ENCODE measurements at places on chromosomes 12 and 14.

- no peak for DNase-seq
Observed at GRCh38 chr14:90513161-90514014, 116.6 kb downstream of the CALM1 start.

GRCh38 chr14:80987235-80988032, 32.0 kb downstream of the TSHR start:
- DNase-seq = peak; percentile 50

DNA sequence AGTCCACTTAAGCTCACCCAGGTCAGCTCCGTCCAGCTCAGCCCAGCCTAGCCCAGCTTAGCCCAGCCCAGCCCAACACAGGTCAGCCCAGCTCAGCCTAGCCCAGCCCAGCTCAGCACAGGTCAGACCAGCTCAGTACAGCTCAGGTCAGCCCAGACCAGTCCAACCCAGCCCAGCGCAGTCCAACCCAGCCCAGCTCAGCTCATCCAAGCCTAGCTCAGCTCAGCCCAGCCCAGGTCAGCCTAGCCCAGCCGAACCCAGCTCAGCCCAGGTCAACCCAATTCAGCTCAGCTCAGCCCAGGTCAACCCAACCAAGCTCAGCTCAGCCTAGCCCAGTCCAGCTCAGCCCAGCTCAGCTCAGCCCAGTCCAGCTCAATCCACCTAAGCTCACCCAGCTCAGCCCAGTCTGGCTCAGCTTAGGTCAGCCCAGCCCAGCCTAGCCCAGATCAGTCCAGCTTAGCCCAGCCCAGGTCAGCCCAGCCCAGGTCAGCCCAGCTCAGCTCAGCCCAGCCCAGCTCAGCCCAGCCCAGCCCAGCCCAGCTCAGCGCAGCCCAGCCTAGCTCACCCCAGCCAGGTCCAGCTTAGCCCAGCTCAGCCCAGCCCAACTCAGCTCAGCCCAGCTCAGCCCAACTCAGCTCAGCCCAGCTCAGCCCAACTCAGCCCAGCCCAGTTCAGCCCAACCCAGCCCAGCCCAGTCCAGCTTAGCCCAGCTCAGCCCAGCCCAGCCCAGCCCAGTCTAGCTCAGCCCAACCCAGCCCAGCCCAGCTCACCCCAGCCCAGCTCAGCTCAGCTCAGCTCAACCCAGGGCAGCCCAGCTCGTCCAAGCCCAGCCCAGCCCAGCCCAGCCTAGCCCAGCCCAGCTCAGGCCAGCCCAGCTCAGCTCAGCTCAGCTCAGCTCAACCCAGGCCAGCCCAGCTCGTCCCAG, 184.0 kb downstream of the TMEM121 start:
- peak; percentile 8 for DNase-seq

GRCh38 chr12:71578694-71579258, 84.9 kb downstream of the ZFC3H1 start:
- no peak for DNase-seq

GRCh38 chr12:71846322-71846940, 6.9 kb downstream of the TBC1D15 start:
- no peak for DNase-seq

GRCh38 chr12:121789233-121789781, 4.2 kb downstream of the RHOF start:
- DNase-seq = no peak

GRCh38 chr12:11746024-11746771, 96.7 kb downstream of the ETV6 start:
- DNase-seq = no peak

GRCh38 chr14:36505892-36506731, 13.9 kb downstream of the NKX2-1 start:
- no peak for DNase-seq

DNA sequence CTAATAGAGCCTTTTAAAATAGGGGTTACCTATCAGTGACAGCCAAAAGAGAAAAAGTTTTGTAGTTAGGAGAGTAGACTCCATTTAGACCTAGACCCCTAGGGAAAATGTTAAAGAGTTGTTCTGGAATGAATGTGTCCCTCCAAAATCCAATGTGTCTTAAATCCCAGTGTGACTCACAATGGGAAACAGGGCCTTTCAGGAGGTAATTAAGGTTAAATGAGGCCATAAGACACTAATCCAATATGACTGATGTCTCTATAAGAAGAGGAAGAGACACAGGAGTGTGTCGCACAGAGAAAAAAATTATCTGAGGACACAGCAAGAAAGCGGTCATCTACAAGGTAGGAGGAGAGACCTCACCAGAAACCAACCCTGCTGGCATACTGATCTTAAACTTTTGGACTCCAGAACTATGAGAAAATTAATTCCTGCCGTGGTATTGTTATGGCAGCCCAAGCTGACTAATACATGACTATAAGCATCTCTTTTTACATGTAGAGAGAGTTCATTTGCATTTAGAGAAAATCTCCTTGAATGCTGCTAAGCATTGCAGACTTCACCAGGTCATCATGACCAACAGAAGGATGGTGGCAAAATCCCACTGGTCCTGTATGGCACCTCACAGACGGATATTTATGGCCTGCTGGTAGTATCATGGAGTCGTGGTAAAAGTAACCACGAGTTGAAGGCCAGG, 259.6 kb upstream of the TMTC1 start:
- DNase-seq = no peak

- no peak for DNase-seq
Observed at GRCh38 chr12:28063355-28063880, 90.9 kb upstream of the PTHLH start.

- no peak for DNase-seq
Observed at GRCh38 chr14:24556756-24557155, 19.3 kb downstream of the CTSG start.

- peak; percentile 30 for DNase-seq
Observed at GRCh38 chr14:100526632-100527031, 60.6 kb downstream of the BEGAIN start.

- DNase-seq = no peak
Observed at GRCh38 chr12:131986910-131987309, 37.2 kb downstream of the EP400 start.

GRCh38 chr12:48105321-48105866, 485 bp downstream of the SENP1 start:
- no peak for DNase-seq

DNA sequence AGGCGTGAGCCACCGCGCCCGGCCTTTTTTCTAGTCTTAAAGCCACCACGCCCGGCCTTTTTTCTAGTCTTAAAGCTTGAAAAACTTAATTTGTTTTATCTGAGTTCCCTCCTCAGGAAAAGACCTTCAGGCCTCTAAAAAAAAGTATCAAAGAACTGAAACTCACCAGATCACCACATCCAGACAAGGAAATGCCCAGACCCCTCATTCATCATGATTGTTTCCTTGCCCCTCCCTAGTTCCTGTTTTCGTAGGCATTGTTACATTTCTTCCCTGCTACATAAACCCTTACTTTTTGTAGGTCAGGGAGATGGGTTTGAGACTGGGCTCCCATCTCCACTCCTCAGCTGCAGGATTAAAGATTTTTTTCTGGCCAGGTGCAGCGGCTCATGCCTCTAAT, 21.1 kb upstream of the VWF start:
- DNase-seq = no peak

DNA sequence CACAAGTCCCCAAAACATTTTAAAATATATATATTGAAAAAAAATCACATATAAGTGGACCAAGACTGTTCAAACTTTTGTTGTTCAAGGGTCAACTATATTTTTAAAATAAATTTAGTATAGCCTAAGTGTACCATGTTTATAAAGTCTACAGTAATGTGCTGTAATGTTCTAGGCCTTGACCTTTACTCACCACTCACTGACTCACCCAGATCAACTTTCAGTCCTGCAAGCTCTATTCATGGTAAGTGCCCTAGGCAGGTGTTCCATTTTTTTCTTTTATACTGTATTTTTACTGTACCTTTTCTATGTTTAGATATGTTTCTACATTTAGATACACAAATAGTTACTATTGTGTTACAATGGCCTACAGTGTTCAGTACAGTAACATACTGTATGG, 23.4 kb upstream of the TMTC1 start:
- no peak for DNase-seq

GRCh38 chr14:80135305-80136088, 75.8 kb downstream of the DIO2 start:
- no peak for DNase-seq

GRCh38 chr12:76240281-76240680, 107.9 kb downstream of the BBS10 start:
- no peak for DNase-seq
